ENCODE measurements at places on chromosomes 6 and 20. TPM values are rescaled to one million over a fixed set of nuclear protein-coding genes. Genes with fewer than 3 reads are reported as not detected.
A peak's percentile ranks its signal among the peaks of the same experiment; 100 is the strongest.

DNA sequence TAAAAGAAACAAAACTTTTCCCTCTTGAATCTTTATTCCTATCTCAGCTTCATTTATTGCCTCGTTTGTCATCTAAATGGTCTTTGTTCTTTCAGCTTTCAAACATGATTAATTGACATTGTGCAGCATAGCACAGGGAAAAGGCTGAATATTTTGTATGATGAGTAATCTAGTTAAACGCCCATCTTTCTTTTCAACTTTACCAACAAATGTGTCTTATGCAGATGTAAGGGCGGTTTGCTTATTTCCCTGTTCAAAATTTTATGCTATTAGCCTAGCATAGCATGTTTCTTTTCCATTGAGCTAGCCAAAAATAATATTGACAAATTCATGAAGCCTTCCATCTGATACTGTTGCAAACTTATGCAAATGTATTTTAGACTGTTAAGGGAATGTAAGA is 176.4 kb upstream of the AKAP12 start:
- DNase-seq: no peak
- H3K27me3 ChIP-seq: no peaks in the 10 kb centered on the region
- H3K4me1 ChIP-seq: no peaks in the 10 kb centered on the region
- H3K36me3 ChIP-seq: no peaks in the 10 kb centered on the region
- no peak overlapping the region for H3K27ac ChIP-seq

FAXC gene
- not detected for polyA plus RNA-seq

- no peak overlapping the region for H3K4me3 ChIP-seq
- no peaks in the 10 kb centered on the region for H3K36me3 ChIP-seq
- DNase-seq: no peak
- no peaks in the 10 kb centered on the region for H3K4me1 ChIP-seq
- H3K27me3 ChIP-seq: no peaks in the 10 kb centered on the region
- H3K27ac ChIP-seq: no peak overlapping the region
Measured at GRCh38 chr6:100493206-100493888, 28.6 kb upstream of the SIM1 start.

DNA sequence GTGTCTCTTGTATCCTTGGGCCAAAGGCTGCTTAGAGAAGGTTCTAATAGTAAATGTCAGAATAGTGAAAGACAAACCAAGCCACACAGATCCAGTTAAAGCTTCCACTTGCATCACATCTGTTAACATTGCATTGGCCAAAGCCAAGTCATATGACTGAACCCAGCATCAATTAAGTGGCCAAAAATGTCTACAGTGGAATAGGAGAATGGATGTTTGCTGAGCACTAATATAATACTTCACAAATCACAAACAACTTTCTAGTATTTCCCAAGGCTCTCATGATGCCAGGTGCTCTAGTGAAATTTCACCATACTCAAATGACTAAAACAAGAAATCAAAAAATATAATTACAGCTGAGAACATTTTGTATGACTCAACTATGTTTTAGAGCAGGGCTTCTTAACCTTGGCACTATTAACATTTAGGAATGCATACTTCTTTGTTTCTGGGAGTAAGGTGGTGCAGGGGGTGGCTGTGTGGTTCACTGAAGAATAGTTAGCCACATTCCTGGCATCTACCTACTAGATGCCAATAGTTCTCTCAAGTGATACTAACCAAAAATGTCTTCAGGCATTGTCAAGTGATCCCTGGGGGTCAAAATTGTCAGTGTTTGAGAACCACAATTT is 148.0 kb upstream of the SPTLC3 start:
- no peak overlapping the region for H3K27ac ChIP-seq
- H3K4me1 ChIP-seq: no peaks in the 10 kb centered on the region
- H3K36me3 ChIP-seq: no peaks in the 10 kb centered on the region
- H3K27me3 ChIP-seq: no peaks in the 10 kb centered on the region
- H3K4me3 ChIP-seq: no peak overlapping the region
- no peak for DNase-seq

DNA sequence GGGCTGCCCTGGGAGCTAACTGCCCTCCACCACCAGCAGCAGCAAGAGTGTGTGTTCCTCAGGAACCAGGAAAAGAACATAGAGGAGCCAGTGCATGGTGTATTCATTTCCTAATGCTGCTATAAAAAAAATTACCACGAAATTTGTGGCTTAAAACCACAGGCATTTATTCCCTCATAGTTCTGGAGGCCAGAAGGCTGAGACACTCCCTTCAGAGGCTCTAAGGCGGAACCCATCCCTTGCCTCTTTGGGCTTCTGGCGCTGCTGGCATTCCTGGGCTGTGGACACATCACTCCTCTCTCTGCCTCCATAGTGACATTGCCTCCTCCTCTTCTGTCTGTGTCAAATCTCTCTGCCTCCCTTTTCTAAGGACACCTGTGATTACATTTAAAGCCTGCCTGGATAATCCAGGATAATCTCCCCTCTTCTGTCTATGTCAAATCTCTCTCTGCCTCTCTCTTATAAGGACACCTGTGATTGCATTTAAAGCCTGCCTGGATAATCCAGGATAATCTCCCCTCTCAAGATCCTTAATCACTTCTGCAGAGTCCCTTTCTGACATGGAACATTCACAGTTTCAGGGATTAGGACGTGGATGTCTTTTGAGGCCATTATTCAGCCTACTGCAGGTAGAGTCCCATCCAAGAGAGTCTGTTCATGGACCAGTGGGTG is 54.7 kb downstream of the NDUFAF5 start:
- no peak overlapping the region for H3K4me3 ChIP-seq
- no peaks in the 10 kb centered on the region for H3K27me3 ChIP-seq
- H3K27ac ChIP-seq: no peak overlapping the region
- DNase-seq: no peak

DNA sequence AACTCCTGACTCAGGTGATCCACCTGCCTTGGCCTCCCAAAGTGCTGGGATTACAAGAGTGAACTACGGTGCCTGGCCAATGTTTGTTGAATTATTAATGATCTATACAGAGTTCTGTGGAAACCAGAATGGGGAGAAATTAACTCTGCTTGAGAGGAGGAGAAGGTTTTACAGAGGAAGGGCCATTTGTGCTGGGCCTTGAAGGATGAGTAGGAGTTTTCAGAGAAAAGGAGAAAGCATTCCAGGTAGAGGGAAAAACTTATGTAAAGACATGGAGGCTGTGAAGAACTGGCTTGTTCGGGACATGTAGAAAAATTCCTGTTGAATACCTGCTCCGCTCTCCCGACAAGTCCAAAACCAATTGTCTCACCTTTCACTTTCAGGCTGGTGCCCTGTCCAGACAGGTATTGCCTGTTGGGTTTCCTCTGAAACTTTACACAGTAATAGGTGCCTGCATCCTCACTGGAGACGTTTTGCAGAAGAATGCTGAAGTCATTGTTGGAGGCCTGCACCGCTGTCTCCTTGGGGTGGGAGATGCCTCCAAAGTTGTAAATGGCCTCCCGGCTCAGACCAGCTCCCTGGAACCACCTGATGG is 11.3 kb upstream of the NSFL1C start:
- H3K4me3 ChIP-seq: no peak overlapping the region
- H3K36me3 ChIP-seq: no peaks in the 10 kb centered on the region
- no peaks in the 10 kb centered on the region for H3K27me3 ChIP-seq
- DNase-seq: no peak
- no peaks in the 10 kb centered on the region for H3K4me1 ChIP-seq

LIN28B gene
- polyA plus RNA-seq: not detected

DNA sequence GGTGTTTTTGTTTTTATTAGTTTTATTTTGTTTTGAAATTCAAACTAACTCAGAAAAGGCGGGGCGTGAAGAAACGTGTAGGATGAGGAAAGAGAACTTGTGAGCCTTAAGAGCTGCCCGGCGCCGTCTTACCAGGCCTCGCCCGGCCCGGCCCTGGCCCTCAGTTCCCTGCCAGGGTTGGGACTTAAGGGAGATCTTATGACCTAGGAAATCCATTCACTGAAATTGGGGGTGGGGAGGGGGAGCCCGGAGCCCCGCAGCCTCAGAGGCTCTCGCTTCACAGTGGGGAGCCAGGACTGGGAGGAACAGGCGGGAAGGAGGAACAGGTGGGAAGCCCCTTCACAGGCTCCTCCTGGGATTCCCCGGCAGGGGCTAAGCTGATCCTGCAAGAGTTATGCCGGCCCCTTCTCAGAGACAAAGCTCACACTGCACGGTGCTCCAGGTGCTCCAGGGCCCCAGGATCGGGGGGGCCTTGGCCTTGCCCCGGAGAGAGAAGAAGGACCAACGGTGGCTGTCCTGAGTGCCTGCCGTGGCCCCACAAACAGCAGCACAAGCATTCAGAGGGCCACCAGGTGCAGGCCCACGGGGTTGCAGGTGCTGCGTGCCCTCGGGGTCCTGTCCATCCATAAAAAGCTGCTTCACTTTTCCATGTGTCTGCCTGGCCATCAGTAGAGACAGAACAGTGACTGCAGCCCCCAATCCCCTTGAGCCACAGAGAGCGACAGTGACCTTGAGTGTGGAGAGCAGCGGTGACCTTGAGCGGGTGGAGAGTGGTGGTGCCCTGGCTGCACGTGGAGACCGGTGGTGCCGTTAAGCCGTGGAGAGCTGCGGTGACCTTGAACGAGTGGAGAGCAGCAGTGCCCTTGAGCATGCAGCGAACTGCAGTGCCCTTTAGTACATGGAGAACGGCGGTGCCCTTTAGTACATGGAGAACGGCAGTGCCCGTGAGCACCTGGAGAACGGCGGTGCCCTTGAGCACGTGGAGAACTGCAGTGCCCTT is 152.7 kb downstream of the DLL1 start:
- no peak overlapping the region for H3K4me3 ChIP-seq
- peak; percentile 18 for DNase-seq
- H3K27me3 ChIP-seq: no peaks in the 10 kb centered on the region
- H3K4me1 ChIP-seq: no peaks in the 10 kb centered on the region

- H3K27me3 ChIP-seq: no peaks in the 10 kb centered on the region
- no peak overlapping the region for H3K4me3 ChIP-seq
- H3K36me3 ChIP-seq: no peaks in the 10 kb centered on the region
- H3K4me1 ChIP-seq: no peaks in the 10 kb centered on the region
Measured at GRCh38 chr6:70079241-70079640, 212.9 kb downstream of the COL19A1 start.

DNA sequence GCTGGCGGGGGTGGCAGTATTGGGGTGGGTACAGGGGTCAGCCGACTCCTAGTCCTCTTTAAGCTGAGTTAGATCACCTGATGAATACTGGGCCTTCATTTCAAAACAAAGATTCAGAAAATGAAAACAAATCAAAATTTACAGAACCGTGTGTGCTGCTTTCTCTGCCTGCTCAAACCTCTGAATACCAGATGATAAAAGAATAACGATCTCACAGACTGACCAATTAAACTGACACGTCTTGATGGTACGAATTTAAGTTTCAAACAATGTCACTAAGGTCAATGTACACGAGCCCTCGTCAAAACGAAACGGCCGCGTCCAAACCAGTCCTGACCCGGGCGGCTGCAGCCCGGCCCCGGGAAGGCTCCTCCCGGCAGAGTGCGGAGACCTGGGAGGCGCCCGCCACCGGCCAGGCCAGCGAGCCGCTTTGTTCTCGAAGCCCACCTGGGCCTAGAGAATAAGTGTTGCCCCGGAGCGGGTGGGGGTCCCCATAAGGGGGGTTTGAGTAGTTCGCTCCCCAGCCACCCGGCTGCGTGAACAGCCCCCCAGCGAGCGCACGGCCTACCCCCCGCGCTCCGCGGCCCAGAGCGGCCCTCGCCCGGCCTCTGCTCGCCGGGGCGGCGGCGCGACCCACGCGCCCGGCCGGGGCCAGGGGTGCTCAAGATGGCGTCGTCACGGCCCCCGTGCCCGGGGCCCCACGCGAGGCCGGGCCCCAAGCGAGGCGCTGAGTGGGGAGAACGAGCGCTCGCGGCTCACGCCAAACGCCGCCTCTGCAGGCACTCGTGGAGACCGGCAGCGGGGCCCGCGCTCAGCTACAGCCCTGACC is 728 bp downstream of the PSMA7 start:
- H3K36me3 ChIP-seq: peaks cover 35% of the 10 kb centered on the region
- peak overlapping the region; percentile 72 for H3K27ac ChIP-seq
- H3K27me3 ChIP-seq: no peaks in the 10 kb centered on the region
- H3K4me1 ChIP-seq: peaks cover 29% of the 10 kb centered on the region
- no peak for DNase-seq

TRIM15 gene
- not detected for polyA plus RNA-seq

GRCh38 chr6:169022079-169022478 is 231.6 kb downstream of the THBS2 start:
- H3K4me3 ChIP-seq: no peak overlapping the region
- no peaks in the 10 kb centered on the region for H3K4me1 ChIP-seq
- DNase-seq: no peak
- no peak overlapping the region for H3K27ac ChIP-seq
- H3K36me3 ChIP-seq: no peaks in the 10 kb centered on the region
- no peaks in the 10 kb centered on the region for H3K27me3 ChIP-seq

DNA sequence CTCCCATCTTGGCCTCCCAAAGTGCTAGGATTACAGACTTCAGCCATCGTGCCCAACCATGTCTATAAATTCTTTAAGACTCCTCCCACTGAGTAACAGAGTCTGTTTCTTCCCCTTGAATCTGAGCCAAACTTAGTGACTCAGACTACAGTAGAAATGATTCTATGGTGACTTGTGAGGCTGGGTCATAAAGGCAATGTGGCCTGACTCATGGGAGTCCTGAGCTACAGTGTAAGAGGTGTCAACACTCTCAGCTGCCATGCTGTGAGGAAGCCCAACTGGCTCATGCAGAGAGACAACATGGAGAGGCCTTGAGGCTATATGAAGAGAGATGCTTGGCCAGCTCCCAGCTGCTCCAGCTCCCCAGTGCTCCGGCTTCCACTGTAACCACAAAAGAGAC is 5.2 kb upstream of the NRSN2 start:
- DNase-seq: no peak
- H3K27ac ChIP-seq: no peak overlapping the region
- H3K27me3 ChIP-seq: no peaks in the 10 kb centered on the region

- H3K27ac ChIP-seq: no peak overlapping the region
- no peaks in the 10 kb centered on the region for H3K4me1 ChIP-seq
- DNase-seq: no peak
- no peaks in the 10 kb centered on the region for H3K27me3 ChIP-seq
- H3K4me3 ChIP-seq: no peak overlapping the region
Measured at GRCh38 chr6:126195625-126196236, 144.2 kb upstream of the CENPW start.

GRCh38 chr6:163446549-163446948 is 32.0 kb downstream of the QKI start:
- H3K4me1 ChIP-seq: peaks cover 8% of the 10 kb centered on the region
- H3K36me3 ChIP-seq: no peaks in the 10 kb centered on the region
- no peak overlapping the region for H3K27ac ChIP-seq

PTPRK gene
- polyA plus RNA-seq: 0.74 TPM

DNA sequence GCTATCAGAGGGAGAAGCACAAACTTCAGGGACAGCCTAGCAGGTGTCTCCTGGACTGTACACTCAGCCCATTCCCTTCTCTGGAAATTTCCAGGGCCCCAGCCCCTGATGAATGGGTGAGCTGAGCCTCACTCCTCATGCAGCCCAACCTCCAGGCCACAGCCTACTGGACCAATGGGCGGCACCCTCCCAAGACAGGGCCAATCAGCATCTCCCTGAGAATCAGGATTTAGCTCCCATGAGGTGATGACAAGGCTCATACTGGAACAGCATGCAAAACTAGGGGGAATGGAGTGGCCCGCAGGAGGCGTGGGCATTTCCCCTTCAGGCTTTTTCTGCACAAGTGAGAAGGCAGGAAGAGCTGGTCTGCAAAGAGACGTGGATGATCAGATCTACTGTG is 29.0 kb downstream of the NFATC2 start:
- no peak overlapping the region for H3K27ac ChIP-seq
- no peaks in the 10 kb centered on the region for H3K27me3 ChIP-seq
- peaks cover 62% of the 10 kb centered on the region for H3K4me1 ChIP-seq

GABRR1 gene
- not detected for polyA plus RNA-seq
